ENCODE measurements at places on chromosomes 5 and 9.

DNA sequence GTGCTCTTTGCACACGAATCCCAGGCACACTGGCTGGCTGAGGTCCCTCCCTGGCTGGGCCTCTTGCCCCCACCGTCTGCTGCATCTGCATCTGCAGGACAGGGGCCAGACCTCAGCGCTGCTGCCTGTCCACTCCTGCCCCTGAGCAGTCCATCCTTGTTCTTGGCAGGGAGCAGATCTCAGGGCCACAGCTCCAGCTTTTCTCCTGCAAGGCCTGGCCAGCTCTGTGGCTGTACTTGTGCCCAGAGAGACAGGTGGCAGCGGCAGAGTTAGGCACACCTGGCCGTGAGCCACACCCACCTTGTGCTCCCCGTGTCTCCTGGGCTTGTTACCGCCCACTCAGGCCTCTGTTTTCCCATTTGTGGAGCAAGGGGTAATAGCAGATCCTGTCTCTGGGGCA, 13.9 kb downstream of the NEK6 start:
- DNase-seq, result no peak

DNA sequence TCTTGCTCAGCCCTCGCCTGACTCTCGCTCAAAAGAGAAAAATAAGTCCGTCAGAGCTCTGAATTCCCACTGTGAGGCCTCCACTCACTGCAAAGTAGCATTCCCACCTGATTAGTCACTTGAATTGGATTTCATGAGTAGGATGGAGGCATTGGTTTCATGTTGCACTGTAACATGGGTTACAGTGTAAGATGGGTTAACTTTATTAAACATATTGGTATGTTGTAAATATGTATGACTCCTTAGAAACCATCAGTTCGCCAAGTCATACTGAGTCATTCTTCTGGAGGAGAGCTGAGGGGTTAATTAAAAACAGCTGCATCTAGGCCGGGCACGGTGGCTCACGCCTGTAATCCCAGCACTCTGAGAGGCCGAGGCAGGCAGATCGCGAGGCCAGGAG, 93.8 kb upstream of the BNC2 start:
- DNase-seq, result no peak

DNA sequence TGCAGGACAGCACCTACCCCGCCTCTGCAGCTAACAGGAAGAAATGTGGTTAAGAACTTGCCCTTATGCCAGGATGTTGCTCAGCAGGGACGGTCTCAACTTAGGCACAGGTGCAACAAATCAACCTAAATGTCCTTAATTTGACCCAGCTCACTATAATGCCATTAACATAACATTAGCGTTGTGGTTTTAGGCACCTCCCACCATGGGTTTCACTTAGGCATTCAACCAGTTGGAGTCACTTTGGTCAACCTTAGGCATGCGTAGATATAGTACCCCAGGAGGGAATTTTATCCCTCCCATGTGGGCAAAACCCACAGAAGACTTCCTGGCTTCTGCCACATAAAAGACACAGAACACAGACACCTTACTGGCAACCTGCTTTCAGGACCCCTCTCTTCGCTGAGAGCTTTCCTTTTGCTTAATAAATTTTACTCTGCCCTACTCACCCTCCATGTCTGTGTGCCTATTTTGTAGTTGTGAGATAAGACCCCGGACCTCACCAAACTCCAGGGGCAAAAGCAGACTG, 8.7 kb upstream of the ERAP1 start:
- peak; percentile 62 for DNase-seq

DNA sequence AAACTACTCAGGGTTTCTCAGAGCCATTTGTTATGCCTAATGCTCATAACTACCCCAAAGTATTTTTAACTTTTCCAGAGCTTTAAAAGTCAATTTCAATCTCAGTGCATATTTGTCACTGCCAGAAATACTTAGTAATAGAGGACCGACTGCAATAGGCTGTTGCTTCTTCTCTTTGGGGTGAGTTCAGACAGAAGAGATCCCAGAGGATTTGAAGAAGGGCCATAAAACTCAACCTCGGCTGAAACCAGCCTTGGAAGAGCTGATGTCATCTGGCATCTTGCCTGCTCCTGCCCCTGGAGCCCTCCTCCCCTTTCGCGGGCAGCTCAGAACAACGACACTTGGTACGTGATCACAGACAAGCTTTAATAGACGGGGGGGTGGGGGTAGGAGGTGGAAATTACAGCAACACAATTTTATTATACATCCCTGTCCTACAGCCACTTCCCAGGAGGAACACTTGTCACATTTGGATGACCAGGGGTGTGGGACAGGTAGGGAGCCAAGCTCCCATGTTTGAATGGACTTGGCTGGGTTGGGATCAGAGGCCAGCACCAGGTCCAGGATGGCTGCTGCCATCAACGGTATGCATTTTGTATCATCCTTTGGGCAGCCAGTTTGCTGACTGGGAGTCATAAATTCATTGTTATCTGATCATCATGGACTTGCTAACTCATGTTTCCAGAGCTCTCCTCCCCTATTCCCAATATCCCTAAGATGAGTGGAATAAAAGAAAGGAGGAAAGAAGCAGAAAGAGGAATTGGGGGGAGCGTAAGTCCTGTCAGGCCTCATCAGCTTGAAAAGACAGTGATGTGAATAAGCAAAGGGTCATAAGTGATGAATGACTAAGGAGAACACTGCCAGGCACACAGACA, 186.6 kb upstream of the PANK3 start:
- DNase-seq, result no peak

DNA sequence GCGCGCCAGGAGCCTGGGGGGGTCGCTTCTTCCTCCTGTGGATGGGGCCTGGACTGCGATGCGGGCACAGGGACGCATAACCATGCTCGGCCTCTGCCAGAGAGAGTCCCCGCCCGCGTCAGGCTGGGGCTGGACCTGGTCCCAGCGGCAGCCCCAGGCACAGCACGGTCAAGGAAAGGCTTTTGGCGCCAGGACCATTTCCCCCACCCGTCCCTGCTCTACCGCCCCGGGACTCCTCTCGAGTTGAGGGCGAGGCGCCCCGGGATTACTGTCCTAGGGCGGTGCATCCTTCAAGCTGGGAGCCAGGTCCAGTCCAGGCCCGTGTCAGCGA, 341 bp downstream of the MXD3 start:
- no peak for DNase-seq

DNA sequence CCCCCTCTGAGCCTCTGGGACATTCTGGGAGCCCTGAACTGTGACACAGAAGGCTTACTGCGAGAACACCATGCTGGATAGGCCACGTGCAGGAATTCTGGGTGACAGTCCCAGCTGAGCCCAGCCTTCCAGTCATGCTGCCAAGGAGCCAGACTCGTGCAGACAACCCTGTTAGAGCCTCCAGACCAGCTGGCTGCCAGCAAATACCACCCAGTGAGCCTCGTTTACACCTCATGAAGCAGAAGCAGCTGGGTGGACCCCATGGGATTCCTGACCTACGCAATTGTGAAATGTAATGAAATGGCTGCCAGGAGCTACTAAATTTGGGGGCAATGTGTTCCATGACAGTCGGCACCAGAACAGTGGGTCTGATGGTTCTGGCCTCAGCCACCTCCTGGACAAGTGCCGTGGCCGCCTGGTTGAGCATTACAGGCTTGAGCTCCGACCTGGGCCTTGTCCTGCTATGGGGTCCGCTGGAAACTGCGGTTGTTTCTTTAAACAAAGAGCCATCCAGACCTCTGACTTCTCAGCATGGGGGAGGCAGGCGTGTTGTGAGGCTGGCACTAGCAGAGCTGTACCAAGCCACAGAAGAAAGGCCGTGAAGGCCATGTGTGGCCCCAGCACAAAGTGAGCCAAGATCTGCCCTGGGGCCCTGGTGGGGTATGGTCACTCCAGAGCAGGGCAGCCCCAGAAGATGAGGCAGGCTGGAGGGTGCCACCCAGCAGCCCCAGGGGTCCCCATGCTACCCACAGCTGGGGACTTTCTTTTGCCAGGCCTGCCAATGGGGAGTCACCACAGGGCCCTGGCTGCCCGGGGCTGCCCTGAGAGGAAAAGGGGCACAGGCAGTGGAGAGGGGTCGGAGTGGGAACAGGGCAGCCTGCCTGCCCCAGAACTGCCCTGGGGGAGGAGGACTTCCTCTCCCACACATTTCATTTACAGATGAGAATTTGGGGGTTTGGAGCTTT, 19.3 kb upstream of the RXRA start:
- DNase-seq, result no peak

- no peak for DNase-seq
These were observed 17.0 kb downstream of the OR13J1 start for GRCh38 chr9:35852876-35853865.

- DNase-seq, result no peak
These were observed 96.1 kb upstream of the SAP30L start for GRCh38 chr5:154349626-154350264.

DNA sequence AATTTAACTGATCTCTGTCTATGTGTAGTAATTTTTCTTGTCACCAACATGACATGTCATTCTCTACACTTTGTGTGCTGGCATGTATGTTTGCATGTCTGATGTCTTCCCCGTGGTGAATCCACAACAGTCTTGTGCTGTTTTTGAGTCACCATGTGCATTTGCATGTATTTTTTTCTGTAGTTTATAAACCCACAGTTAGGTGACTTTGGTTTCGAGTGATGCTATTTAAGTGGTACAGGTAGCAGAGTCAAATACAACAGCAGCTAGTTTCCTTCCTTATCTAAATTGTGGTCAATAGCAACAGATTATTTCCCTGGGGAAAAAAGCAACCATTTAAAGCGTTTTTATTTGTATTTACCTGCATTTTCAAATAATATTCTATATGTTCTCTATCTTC, 89.9 kb upstream of the FSD1L start:
- DNase-seq, result no peak

GRCh38 chr5:172920447-172920849, 38.8 kb upstream of the RPL26L1 start:
- DNase-seq, result no peak

GRCh38 chr9:98552331-98552730, 156.4 kb downstream of the GABBR2 start:
- DNase-seq, result no peak
